ENCODE measurements at places on chromosomes 6 and 20.
A peak's percentile ranks its signal among the peaks of the same experiment; 100 is the strongest.

GRCh38 chr6:119446115-119446554, 96.6 kb upstream of the MAN1A1 start:
- DNase-seq: no peak

DNA sequence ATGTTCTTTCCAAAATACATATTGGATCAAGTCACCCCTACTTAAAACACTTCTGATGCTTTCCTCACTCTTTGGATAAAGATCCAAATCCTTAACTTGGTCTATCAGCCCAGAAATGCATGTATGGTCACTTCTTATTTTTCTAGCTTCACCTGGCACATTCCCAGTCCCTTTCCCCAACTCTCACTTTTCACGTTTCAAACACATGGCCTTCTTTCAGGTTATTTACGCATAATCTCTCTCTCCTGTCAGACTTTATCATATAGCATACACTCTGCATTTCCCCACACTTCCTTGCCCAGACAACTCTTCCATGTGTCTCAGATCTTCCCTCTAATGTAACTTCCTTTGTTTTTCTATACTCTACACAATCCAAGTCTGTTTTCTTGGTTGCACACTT, 12.8 kb downstream of the PHIP start:
- DNase-seq: no peak

DNA sequence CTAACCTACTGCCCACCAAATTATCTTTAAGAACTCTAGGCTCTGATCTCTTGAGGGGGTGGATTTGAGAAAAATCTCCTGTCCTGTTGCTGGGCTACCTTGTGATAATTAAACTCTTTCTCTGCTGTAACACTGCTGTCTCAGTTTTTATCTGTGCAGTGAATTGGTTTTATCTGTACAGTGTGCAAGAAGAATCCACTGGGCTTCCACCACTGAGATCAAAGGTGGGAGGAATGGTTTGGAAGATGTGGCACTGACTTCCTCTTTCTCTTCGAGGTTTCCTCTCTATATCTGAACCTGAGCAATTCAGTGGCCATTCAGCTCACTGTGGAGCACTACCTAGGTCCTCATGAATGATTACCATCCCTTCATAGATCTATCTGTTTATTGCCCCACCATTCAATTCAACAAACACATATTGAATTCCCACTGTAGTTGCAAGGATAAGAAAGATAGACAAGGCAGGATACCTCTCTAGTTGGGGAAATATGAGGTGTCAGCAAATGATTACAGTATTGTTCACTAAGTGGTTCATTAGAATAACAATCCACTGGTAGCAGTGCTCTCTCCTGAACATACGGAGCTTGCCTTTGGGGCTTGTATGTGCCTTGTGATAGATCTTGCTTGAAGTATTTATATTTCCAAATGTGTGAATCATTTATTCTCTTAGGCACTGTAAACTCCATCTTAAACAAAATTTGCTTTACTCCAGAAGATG, 172.1 kb upstream of the ARG1 start:
- no peak for DNase-seq

GRCh38 chr6:55822815-55823214, 52.6 kb downstream of the BMP5 start:
- no peak for DNase-seq

DNA sequence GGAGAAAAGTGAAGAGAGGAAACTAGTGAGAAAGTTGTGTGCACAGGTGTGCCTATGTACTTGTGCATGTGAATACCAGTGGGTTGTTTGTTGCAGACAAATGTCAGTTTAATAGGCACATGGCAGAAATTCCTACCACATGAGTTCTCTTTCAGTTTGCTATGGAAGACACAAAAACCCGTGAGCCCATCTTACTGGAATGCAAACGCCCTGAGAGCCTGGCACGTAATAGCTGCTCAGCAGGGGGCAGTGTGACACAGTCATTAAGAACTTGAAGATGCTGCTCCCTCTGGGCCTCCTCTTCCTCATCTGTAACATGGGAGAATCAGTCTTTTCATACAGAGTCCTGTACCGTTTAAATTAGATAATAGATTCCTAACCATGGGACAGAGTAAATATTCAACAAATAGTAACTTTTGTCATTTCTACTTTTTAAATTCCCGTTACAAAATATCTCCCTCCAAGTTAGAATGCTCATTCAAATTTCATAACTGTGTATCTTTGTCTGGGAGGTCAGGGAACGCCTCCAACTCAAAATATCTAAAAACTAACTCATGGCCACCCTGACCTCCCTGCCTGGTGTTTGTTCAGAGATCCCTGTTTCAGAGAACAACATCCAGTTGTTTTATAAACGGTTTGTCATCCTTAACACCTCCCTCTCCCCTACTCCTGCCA, 802.9 kb downstream of the MAFB start:
- no peak for DNase-seq

- DNase-seq: no peak
Observed at GRCh38 chr20:32037929-32038328, 14.1 kb upstream of the HCK start.

DNA sequence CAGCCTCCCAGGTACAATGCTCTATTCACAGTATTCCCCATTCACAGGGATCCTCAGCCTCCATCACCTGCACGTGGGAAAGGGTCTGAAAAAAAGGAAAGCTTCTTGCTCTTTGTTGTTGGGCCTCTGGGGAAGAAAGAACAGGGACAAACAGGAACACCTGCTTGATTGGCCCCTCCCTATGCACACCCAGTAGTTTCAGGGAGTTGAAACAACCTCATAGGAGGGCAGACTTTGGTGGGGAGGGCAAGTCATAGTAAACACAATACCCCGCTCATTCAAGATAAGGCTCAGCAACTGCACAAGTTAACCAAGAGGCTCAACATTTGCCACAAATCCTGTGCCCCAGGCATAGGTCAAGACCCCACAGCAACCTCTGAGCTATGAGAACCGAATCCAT, 1.7 kb downstream of the GHRH start:
- no peak for DNase-seq

- DNase-seq: no peak
Observed at GRCh38 chr6:151475653-151476523, 17.9 kb upstream of the CCDC170 start.

DNA sequence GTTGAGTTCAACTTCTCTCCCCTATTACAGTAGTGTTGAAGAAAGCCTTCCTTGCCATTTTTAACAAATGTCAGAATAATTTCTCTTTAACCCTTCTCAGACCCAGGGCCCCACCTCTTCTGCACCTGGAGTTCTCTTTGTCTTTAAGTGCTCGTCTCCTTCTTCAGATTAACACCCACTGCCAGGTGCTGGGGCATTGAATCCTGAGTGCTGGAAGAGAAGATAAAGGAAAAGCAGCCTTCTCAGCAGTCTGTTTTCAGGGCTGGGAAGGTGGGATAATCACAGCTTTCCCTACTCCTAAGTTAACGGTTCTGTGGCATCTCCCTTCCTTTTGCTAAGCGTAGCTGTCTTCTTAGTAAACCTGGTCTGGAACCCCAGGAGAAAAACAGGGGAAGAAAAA, 114.6 kb upstream of the TAB2 start:
- no peak for DNase-seq

DNA sequence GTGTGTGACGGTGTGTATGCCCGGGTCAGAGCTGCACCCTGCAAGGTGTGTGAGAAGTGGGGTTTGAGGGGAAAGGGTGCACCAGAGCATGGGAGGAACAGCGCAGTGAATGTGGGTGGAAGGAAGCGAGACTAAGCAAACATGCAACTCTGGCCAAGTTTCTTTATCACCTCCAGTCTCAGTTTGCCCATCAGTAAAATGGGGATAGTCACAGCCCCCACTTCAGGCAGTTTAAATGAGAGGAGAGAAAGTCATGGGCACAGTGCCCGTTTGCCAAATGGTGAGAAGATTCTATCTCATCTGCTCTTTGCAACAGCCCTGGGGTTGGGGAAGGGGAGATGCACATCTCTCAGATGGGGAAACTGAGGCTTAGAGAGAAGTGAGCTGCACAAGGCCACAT, 12.8 kb upstream of the VSTM2L start:
- no peak for DNase-seq

- peak; percentile 6 for DNase-seq
Observed at GRCh38 chr6:52976591-52977035, 18.5 kb downstream of the GSTA4 start.

DNA sequence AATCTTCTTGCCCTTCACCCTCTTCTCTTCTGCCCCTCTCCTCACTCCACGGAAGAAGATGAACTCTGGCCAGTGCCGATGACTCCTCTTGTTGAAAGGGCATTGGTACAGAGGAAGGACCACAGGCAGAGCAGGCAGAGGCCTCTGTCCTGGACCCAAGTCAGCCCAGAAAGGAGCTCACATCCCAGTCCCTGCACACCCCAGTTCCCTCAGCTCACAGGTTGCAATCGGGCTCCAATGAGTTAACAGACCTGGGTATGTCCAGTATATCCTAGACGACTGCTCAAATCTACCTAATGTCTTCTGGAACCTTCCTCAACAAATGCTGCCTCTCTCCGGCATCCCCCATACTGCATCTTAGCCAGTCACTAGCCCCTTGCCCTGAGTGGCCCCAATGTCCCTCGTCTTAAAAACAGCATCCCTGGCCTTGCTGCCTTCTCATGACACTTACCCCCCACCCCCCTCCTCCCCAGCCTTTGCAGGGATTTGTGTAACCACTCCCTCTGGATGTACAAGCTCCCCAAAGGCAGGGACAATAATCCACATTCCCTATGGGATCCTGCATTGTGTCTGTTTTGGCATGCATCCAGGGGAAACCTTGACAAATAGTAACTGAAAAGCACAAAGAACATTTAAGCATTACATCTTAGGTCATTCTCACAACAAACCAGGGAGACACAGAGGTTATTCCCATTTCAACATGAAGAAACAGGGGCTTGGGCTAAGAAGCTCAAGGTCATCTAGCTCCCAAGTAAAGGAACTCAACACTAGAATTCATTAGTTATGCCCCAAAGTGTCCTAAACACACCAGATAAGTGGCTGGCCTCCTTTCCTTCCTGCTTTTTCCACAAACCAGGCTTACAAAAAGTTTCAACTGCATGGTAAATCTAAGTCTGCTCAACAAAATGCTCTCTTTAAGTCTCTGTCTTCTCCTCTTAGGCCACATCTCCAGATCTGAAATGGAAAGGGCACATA, 45.1 kb downstream of the TRERF1 start:
- no peak for DNase-seq

- no peak for DNase-seq
Observed at GRCh38 chr6:50585441-50586330, 127.6 kb upstream of the TFAP2D start.

GRCh38 chr20:48793776-48794175, 34.0 kb downstream of the PREX1 start:
- no peak for DNase-seq

DNA sequence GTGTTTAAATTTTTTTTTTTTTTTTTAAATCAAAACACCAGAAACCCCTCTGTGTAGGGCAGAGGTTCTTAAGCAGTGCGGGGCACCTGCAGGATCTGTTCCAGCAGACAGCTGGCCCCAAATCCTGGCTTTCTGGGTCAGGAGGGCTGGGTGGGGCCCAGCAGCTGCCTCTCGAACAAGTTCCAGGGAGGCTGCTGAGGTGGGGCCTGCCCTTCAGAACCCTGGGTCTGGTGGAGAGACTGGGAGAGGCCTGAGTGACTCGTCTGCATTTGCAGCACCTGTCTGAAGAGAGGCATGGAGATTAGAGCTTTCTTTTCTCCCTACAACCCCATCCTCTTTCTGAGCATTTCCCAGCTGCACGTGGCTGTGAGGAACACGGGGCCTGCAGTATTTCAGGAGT, 8.4 kb downstream of the PSMG4 start:
- no peak for DNase-seq

GRCh38 chr20:41407607-41408006, 41.0 kb upstream of the EMILIN3 start:
- no peak for DNase-seq

- no peak for DNase-seq
Observed at GRCh38 chr20:19761326-19761725, 3.3 kb downstream of the RIN2 start.

- no peak for DNase-seq
Observed at GRCh38 chr6:111737065-111737521, 131.4 kb upstream of the TRAF3IP2 start.

DNA sequence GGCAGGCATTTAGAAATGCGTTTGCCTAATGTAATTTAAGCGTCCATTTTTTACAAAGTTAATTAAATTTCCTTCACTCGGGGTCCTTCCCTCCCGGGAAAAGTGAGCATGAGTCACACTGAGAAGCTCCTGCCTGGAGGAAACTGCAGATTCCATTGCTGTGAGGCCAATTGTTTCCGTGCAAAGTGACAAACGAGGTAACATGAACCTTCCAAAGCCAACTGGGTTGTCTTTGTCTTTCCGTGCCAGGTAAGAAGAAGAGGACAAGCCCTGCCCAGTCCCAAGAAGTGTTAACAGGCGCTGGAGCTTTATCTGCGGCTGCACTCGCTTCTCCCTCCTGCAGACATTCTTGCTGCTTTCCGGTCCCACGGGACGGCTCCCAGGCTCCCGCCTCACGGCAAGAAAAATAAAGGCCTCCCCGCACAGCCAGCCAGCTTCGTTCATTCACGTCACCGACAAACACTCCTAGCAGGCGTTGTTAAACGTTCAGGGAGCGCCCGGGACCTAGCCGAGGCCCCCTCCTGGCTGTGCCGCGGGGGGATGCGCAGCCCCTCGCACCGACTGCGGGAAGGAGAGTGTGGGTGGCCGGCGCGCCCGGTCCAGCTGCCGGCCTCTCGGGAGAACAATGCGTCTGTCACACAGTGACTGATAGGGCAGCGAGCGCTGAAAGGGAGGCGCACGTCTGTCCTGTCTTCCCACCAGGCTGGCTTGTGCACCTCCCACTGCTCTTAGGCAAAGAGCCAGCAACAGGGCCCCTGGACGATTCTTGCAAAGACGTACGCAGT, 61.5 kb upstream of the HDDC2 start:
- peak; percentile 76 for DNase-seq

GRCh38 chr6:38503032-38503773, 136.5 kb downstream of the BTBD9 start:
- no peak for DNase-seq

GRCh38 chr20:50545126-50545525, 34.9 kb downstream of the PTPN1 start:
- DNase-seq: no peak

- DNase-seq: peak; percentile 48
Observed at GRCh38 chr20:25057234-25058050, 497 bp downstream of the ACSS1 start.

DNA sequence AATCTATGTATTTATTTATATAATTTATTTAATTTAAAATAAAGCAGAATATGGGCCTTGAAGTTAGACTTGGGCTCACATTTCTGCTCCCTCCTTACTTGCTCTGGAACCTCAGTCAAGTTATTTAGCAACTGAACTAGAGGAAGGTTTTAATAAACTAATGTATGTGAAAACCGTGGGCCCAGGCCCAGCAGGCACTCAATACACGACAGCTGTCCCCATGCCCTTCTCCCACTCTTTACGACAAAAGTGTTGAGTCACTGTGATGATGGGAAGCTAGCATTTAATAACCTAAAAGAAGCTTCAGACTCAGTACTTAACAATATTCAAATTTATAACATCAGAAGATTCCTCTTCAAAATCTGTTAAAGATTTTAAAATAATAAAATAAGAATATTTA, 46.7 kb downstream of the SERAC1 start:
- no peak for DNase-seq

DNA sequence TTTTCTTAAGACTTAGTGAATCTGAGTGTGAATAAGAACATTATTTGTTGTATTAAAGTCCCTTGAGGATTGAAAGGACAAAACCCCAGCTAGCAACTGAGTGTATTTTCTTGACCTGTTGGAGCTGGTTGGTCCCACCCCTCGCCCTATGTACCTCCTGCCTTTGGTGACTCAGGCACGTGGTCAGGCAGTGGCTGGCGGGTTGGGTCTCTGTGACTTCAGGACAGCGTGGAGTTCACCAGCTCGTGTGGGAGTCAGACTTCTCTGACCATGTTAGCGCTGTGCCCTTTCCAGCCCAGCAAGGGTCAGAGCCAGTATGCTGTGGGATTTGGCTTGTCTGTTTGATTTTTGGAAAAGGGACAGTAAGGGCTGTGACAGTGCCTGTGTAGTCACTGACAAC, 93.7 kb downstream of the SSR1 start:
- no peak for DNase-seq
